ENCODE measurements at places on chromosomes 3 and 15.

GRCh38 chr3:72413228-72413627 is 435.0 kb downstream of the SHQ1 start:
- DNase-seq, result no peak

GRCh38 chr3:110741891-110742290 is 329.7 kb upstream of the NECTIN3 start:
- no peak for DNase-seq

DNA sequence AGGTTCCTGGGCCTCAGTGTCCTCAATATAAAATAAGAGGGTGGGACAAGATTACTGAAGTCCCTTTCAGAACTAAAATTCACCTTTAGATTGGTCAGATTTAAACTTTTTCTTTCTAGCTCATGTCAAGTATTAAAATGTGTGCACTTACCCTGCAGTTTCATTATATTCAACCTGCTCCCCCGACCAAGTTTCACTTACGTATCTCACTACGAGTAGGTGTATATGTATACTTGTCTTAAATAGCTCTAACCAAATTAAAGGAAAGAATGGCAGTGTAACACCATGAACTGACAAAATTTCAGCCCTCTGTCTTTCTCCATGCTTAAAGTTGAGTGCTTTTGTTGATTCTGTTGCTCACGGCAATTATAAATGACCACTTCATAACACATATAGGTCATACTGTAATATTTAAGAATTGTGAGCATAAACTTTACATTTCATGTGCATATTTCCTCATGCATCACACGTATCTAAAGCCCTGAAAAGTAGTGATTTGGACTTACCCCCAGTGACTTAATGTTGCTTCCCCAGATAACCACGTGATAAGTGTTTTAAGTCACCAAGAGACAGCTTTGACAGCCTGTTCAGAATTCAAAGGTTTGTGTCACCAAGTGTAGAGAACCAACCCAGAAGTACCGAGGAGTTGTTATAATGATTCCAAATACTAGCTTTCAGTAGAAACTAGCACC is 70.0 kb downstream of the PGPEP1L start:
- DNase-seq, result no peak

DNA sequence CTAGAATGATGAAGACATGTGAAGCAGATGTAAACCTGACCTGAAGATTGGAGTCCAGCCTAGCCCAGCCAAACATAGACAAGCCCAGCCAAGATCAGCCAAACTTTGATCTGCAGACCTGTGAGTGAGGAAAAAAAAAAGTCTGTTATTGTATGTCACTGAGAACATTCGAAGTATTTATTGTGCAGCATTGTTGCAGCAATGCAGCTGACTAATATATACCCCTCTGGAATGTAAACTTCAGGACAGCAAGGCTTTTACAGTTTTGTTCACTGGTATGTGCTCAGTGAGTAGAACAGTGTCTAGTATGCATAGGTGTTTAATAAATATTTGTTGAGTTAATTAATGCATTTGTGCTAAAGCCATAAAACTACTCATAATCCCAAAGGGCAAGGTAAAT is 23.4 kb downstream of the TMEM202 start:
- DNase-seq, result no peak

DNA sequence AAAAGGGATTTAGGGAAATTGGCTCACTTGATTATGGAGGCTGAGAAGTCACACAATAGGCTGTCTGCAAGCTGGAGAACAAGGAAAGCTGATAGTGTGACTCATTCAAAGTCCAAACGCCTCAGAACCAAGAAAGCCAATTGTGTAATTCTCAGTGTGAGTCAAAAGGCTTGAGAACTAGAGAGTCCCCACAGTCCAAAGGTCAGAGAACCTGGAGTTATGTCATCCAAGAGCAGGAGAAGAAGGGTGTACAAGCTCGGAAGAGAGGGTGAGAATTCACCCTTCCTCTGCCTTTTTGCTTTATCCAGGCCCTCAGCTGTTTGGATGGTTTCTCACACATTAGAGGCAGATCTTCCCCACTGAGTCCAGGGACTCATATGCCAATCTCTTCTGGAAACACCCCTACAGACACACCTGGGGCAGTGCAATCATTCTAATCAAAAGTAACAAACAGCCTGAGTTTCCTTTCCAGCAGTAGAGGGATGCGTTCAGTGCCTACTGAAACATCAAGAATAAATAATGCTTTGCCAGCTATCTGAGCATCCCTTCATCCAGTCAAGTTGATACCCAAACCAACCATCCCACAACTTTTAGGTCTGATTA is 271.5 kb downstream of the SATB1 start:
- no peak for DNase-seq

DNA sequence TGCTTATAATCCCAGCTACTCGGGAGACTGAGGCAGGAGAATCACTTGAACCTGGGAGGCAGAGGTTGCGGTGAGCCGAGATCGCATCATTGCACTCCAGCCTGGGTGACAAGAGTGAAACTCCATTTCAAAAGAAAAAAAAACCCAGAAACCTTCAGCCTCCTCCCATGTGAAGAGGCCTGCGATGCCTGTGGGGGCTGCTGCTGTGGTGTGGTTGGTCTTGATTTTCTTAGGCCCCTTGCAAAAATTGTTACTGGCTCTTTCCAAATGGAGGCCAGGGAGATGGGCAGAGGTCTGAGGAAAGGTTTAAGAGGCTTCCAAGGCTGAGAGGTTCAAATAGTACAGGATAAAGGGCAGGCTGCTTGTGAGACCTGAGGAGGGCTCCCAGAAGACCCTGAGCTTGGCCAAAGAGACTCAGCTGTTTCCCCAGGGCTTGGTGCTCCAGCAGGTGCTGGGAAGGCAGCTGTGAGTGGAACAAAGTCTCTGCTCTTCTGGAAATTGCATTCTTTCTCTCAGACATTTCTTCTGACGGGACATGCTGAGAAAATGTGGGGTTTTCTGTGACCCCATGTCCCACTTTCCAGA is 18.4 kb downstream of the GCSAM start:
- no peak for DNase-seq

- DNase-seq, result no peak
These were observed 371.5 kb upstream of the GOLIM4 start for GRCh38 chr3:168467115-168467714.

DNA sequence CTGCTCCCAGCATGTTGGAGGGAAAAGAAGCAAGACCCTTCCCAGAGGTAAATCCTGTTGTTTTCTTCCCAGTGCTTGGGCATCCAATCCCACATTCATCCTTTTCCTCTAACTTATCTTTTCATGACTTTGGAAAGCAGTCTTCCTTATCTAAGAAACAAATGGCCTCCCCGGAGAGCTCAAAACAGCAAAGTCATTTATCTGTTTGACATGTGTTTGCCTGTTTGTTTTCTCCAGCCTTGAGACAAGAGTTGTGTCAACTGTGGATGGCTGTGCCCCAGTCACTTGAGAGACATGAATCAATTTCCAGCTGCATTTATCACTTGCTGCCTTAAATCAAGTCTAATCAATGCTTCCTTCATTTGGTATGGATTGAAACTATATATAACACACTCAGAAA is 103.9 kb downstream of the SHQ1 start:
- no peak for DNase-seq

GRCh38 chr15:70071799-70072198 is 25.9 kb downstream of the TLE3 start:
- no peak for DNase-seq

DNA sequence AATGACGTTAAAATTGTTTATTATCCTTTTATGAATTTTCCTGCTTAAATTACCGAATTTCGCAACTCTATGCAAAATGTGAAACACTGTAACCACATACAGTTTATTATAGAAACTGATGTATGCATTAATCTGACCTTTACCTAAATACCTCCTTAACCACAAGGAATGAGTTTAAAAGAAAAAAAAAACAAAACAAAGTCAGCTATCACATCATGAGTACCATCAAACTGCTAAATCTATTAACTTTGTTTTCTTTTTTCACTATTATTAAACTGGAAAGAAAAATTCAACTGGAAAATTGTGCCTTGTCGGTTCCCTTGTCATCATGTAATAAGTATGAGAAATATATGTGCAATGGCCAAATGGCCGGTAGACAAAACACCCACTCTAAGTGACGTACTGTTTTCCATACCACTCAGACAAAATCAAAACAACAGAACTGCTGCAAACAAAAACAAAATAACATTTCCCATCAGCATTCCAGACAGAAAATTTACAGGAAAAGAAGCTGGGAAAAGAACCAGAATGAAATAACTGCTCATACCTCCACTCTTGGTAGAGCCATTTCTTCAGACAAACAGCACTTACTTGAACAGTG is 415.3 kb downstream of the FOXP1 start:
- no peak for DNase-seq

- DNase-seq, result no peak
These were observed 64.5 kb upstream of the SMAD3 start for GRCh38 chr15:67000896-67001295.

- DNase-seq, result no peak
These were observed 104.6 kb downstream of the IL1RAP start for GRCh38 chr3:190618330-190619030.

DNA sequence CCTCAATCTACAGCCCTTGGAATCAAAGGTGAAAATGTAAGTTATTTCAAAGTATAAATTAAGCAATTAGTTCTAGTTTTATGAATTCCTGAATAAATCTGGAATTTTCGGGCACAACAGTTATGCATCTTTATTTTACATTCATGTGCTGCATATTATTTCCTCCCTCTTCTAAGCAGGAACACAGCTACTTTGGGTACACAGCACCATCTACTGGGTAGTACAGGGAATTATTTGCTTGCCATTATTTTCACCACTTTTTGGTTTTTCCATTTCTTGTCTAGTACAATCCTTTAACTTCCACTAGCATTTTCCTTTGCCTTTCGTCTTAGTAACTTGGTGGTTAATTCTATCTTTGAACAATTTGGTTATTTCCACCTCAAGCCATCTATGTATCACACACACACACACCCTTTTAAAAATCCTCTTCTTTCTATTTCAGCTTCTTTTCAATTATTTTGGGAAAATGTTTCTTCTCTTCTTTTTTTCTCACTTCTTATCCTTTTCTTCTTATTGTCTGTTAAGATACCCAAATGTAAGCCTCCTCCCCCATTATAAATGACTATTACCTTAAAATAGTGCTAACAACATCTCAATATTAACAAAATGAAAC is 451.0 kb downstream of the MFSD1 start:
- DNase-seq, result no peak

GRCh38 chr3:176032043-176032442 is 1165.2 kb downstream of the TBL1XR1 start:
- DNase-seq, result no peak

- DNase-seq, result no peak
These were observed 320 bp upstream of the ACAN start for GRCh38 chr15:88802991-88803240.

DNA sequence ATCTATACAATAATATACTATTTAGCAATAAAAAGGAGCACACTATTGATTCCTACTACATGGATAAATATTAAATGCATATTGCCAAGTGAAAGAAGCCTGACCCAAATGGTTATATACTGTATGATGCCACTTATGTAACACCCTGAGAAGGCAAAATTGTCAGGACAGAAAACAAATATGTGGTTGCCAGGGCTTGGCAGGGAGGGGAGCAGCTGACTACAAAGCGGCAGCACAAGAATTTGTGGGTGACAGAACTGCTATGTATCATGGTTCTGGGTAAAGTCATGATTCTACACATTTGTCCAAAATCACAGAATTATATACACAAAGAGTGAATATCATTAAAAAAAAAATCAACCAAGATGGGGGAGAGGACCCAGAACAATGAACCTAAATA is 22.5 kb downstream of the TBC1D2B start:
- no peak for DNase-seq

GRCh38 chr3:58392181-58392580 is 41.5 kb downstream of the PDHB start:
- no peak for DNase-seq

DNA sequence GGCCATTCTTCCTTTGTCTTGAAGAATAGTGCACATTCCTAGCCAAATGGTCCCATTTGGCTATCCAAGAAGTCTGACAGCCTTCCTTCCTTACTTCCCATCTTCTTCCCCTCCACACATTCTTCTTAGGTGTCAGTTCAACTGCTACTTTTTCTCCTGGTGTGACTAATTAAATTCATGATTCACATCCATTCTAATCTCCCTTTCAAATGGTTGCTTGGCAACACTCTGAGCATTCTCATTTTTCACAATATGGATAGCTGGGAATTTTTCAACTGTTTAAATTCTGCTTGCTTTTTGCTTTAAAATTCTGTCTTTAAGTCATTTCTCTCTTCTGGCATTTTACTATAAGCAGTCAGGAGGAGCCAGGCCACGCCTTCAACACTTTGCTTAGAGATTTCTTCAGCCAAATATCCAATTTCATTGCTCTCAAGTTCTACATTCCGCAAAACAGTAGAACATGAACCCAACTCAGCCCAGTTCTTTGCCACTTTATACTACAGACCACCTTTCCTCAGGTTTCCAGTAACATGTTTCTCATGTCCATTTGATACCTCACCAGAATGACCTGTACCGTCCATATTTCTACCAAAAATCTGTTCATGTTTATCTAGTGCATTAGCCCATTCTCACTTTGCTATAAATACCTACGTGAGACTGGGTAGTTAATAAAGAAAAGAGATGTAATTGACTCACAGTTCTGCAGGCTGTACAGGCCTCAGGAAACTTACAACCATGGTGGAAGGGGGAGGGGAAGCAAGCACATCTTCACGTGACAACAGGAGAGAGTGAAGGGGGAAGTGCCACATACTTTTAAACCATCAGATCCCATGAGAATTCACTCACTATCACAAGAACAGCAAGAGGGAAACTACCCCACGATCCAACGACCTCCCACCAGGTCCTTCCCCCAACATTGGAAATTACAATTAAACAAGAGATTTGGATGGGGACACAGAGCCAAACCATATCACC is 31.9 kb upstream of the MCF2L2 start:
- DNase-seq, result no peak

GRCh38 chr15:69410248-69410874 is 3.8 kb upstream of the KIF23 start:
- DNase-seq, result no peak

GRCh38 chr15:67997996-67998395 is 56.1 kb upstream of the PIAS1 start:
- DNase-seq, result no peak

GRCh38 chr3:187997490-187997889 is 156.5 kb upstream of the LPP start:
- DNase-seq, result no peak

GRCh38 chr3:21750080-21750696 is 822 bp downstream of the ZNF385D start:
- no peak for DNase-seq

DNA sequence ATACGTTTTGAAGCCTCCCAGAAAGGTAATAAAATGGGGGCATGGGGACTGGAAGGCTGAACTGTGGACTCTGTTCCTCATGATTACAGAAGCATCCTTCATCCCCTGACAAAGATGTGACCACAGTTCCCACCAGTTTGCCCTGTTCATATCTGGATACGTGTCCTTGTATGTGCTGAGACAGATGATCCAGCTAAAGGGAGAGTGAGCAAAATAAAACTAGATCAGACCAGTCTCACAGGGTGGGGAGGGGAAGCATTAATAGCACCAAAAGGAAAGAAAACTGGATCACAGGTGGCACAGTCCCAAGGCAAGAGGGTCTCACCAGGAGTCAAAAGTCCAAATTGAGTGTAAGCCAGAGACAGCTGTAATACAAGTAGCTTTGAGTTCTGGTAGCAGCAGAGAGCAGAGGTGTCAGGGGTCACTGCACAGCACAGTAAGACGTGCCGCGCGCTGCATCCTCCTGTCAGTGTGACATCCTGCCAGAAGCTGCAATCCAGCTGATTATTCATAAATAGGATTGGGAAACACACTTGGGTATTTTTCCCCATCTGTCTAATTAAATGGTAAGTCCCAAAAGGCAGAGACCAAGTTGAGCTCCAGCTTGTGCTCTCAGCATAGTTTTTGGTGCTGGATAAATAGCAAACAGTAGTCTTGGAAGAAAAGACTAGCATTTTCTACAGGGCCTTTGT is 560.0 kb upstream of the CFAP20DC start:
- no peak for DNase-seq

All from stimulated activated CD4-positive, alpha-beta T cell treated with anti-CD3 and anti-CD28 coated beads, Interleukin-4, amount 100 ng/mL, for 48 hours (primary cell).